ENCODE measurements at places on chromosomes 12 and 14.

DNA sequence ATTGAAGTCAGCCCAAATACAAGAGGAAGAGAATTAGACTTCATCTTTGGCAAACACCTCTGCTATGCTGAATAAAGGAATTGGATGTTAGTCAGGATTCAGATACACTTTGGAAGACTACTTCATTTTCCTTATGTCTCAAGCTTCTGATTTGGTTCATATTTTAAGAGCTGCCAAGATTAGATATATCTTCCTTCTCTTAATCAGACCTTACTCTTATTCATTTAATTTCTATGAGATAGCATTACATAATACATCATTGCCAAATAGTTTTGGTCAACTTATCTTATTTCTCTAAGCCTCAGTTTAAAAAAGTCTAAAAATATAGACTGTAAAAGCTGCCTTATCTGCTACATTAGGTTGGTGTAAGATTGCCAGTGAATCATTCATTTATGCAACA lies 330.6 kb upstream of the NAV3 start:
- DNase-seq: no peak

- DNase-seq: no peak
These were observed 106.4 kb downstream of the DIP2B start for GRCh38 chr12:50611021-50611744.

GRCh38 chr12:124399622-124400021 lies 104.7 kb downstream of the RFLNA start:
- no peak for DNase-seq

GRCh38 chr14:97306760-97307246 lies 509.6 kb downstream of the VRK1 start:
- no peak for DNase-seq

DNA sequence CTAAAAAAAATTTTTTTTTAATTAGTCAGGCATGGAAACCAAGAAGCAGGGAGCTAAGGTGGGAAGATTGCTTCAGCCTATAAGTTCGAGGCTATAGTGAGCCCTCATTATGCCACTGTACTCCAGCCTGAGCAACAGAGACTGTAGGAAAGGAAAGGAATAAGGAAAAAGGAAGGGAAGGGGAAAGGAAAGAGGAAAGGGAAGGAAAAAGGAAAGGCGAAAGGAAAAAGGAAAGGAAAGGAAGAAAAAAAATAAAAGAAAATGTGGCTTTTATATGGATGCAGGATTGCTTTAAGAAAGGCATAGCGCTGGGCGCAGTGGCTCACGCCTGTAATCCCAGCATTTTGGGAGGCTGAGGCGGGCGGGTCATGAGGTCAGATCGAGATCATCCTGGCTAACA lies 70.4 kb downstream of the R3HDM2 start:
- DNase-seq: no peak

GRCh38 chr12:112314981-112315380 lies 67.2 kb downstream of the HECTD4 start:
- no peak for DNase-seq

DNA sequence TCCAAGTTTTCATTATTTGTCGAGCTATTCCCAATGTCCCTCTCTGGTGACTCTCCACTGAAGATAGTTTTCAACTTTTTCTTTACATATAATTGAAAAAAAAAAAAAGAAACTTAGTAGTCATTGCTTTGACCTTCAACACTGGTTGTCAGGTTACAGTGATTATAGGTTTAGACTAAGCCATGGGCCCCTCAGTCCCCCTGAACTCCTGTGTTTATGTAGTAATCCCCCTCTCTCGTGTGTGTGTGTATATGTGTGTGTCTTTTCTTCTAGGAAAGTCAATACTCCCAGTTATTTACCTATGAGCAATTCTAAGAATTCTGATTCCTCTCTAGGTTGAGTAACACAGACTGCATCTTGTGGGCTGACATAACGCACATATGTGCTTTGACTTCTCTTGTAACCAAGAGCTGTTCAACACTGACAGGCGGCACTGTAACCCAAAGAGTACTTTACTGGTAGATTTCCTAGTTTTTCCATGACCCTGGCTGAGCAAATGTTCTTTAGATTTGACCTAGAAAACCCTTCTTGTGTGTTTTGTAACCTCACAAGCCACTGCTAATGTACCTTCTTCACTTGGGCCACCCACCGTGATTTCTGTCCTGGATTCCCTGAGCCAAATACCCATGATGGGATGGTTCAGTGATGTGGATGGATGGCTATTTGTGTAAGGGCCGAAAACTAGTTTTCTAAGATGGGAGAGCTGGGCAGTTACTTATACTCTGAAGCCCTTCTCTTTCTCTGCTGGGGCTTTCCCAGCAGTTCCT lies 15.0 kb upstream of the MANSC4 start:
- no peak for DNase-seq
